SK-N-MC (cell line): ENCODE measurements at places on chromosomes 1 and 21.

DNA sequence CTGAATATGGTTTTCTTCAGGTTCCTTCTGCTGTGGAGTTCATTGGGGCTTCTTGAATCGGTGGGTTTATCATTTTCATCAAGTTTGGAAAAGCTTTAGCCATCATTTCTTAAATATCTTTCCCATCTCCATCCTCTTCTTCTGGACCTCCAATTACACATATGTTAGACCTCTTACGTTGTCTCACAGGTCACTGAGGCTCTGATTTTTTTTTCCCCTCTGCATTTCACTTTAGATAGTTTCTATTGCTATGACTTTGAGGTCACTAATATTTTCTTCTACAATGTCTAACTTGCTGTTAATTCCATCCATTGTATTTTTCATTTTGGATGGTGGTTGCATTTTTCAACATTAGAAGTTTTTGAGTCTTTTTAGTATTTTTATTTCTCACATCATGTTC is 47.3 kb upstream of the CASZ1 start:
- DNase-seq = no peak

GRCh38 chr1:95323123-95323522 is 89.1 kb downstream of the RWDD3 start:
- no peak for DNase-seq

- no peak for DNase-seq
Measured at GRCh38 chr1:99490031-99490430, 155.9 kb upstream of the PALMD start.

DNA sequence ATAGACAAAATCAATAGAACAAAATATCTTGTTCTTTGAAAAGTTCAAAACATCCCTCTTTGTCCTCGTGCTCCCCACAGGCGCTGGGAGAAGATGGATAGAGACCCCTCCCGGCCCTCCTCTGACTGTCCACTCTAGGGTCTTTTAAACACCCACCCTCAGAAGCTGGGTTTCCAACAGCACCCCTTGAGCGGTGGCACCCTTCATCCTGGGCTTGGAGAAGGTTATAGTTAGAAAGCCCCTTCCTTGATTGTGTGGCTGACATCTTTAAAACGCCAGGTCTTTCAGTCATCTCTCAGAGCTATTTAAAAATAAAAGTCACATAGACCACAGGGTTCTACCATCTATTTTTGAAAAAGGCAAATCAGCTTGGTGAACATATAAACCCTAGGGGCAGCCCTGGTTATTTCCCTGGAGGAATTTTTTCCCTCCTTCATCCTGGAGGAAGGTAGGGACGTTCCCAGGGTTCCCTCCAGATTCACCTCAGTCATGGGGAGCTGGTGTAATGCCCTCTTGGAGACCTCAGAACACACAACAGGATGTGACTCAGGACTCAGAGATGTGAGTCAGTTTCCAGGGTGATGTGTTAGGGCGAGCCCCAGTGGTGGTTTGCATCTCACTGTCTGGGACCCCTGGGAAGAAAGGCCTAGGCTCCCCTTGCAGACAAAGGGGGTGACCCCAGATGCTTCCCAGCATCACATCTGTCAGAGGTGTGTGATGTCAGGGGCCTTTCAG is 138.5 kb downstream of the CLIC6 start:
- no peak for DNase-seq

DNA sequence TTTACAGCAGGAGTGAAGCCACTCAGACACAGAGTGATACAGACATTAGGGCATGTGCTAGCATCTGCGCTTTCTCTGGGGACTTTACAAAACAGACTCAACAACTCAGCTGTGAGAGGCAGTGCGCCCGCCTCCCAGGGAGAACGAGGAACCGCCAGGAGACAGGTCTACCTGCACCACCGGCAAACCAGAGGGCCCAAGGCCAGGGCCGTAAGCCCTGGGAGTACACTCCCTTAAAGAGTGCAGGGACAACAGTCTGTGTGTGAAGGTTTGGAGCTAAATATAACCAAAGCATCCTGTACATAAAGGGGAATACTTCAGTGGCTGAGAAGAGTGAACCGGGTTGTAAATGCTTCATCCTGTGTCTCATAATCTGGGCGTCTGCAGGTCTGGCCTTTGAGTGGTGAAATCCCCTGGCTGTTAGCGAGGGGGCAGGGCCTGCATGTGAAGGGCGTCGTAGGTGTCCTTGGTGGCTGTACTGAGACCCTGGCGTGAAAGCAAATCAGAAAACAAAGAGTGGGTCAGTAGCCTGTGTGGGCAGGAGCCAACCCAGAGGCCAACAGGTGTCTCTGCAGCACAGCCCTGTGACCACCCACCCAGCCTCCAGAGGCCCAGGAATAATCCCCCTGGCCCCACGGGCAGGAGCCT is 86.9 kb downstream of the CD247 start:
- no peak for DNase-seq
